ENCODE measurements at places on chromosomes 1 and 21.

DNA sequence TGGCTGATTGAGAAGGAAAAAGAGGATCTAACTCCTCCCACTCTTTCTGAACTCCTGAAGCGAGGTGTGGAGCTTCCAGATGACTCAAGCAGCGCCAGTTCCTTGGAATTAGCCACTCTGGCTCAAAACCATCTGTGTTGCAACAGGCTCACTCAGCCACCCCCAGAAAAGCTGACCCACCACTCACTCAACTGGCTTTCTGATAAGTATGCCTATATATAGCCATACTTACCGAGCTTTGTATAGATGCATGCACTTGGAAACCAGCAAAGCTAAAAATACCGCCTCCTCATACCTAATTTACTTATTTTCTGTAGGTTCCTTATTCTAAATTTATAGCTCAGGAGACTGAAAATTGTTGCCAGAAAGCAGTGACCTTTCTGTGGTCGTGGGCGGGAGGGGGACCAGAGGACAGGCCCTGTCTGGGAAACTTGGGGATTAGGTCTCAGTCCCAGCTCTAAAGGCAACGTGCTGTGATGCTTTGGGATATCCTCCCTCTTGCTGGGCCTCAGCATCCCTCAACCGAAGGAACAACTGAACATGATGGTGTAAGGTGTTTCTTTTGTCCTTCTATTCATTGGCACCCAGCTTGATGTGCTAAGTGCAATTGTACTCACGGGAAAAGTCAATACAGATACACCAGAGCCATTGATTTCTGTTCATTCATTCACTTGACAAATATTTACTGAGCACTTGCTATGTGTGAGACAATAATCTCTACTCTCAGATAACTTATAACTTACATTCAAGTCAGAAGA is 65.7 kb downstream of the NENF start:
- no peak for DNase-seq

GRCh38 chr1:100323419-100324106 is 28.7 kb upstream of the CDC14A start:
- DNase-seq: no peak

- no peak for DNase-seq
These were observed 56.9 kb upstream of the LRP8 start for GRCh38 chr1:53384796-53385195.

DNA sequence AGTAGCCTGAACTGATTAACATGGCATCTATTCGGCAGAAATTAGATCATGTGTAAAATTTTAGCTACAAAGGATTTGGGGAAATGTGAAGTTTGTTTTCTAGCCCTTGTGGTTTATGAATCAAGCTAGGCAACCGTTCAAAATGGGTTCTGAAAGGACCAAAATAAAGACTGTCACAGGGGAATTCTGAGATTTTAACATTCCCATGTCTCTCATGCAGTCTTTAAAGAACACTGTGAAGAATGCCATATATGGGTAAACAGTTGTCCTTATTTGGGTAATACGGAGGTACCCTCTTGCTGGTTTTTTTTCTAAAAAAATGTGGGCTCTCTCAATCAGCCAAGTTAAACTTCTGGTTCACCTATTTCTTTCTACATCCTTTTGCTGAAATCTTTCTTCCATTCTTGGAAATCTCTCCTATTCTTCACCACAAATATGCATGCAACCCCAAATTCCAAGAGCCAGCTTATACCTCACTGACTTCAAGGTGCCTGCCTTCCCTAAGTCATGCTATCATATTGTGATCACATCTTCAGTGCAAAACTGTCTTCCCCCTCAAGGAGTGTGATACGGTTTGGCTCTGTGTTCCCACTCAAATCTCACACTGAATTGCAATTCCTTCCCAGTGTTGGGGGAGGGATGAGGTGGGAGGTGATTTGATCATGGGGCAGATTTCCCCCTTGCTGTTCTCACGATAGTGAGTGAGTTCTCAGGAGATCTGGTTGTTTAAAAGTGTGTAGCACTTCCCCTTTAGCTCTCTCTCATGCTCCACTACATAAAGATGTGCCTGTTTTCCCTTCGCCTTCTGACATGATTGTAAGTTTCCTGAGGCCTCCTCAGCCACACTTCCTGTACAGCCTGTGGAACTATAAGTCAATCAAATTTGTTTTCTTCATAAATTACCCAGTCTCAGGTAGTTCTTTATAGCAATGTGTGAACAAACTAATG is 308.7 kb downstream of the TTLL7 start:
- DNase-seq: no peak

DNA sequence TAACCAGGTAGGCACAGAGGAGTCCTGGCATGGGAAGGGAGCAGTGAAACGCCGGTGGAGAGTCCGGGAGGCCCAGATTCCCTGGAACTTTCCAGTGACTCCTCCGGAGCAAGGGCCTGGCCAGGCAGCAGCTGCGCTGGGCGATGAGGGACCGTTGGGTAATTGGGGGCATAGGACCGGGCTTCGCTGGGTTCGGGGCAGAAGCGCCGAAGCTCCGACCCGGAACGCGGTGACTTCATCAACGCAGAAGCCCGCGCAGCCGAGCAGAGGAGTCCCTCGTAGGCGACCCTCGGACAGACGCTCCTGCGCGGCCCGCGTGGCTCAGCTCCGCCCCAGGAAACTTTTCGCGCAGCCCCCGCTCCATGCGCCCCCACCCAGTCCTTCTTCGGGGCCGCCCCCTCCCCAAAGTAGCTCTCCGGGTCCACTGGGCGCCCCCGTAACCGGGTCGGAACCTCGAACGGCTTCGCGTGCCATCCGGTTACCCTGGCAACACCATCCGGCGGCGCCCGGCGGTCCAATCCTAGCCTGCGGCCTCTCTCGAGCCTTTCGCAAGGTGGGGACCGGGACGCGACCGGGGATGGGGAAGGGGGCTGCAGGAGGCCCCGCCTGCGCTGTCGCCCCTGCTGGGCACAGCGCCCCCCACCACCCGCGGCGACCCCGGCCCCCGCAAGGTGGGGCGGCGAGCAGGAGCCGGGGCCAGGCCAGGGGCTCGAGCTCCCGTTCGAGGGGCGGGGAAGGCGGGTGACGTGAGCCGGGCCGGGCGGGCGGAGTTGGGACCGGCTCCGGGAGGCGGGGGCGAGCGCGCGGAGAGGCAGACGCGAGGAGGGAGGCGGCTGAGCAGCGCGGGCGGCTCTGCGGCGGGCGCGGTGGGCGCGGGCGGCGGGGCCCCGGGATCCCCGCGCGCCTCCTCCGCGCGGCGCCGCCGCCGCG is at the start of gene AJAP1:
AJAP1 (plus strand) TSS at position 814 of the 930 bp plus-strand sequence. CDS start 817 bp downstream, outside the sequence.
- no peak for DNase-seq

DNA sequence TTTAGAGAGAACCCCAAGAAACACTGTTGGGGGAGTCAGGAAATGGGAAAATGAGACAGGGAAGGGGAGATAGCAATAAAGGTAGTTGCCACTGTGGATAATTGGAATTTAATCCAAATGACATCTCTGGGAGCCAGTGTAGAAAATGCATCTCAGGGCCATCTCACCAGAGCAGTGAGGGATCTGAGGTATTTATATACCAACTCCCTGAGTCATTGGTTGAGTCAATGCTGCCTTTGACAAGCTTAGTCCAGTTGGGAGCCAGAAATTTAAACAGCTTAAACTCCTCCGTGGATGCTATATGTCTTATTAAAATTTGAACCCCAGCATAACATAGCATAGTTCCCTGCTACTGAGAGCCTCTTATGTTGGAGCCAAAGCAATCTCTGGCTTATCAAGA is 140.3 kb downstream of the SLC30A10 start:
- DNase-seq: no peak

DNA sequence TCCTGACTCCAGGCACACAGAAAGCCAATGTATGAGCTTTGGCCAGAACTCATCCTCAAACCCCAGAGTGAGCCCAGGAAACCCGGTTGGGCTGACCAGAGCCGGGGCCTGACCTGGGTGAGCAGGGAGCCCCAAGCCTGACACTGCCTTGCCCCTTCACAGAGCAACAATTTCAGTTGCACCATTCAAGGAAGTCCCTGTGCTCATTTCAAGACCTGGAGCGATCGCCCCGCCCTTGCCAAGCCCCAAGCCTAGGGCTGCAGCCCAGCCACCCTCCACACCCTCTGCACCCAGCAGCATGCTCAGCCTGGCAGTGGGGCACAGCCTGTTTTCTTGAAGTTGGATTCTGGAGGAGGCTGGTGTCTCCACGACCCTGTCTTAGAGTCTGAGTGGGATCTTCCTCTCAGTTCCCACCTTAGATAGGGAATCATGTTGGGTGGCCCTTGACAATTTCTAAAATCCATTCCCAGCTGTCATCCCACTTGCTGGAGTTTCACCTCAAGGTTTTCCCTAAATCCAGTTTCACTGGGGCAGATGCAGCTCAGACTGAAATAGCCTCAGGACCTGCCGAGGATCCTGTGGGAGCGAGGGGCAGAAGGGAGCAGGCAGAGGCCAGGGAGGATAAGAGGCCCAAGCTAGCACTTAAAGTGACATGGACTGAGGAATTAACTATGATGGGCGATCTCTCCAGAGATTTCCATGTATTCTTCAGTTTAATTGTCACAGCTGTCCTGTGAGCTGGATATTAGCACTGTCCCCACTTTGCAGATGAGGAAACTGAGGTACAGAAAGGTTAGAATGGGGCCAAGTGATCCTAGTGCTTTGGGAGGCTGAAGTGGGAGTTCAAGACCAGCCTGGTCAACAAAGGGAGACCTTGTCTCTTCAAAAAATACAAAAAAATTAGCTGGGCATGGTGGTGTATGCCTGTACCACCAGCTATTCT is 2.5 kb downstream of the NBL1 start:
- no peak for DNase-seq

DNA sequence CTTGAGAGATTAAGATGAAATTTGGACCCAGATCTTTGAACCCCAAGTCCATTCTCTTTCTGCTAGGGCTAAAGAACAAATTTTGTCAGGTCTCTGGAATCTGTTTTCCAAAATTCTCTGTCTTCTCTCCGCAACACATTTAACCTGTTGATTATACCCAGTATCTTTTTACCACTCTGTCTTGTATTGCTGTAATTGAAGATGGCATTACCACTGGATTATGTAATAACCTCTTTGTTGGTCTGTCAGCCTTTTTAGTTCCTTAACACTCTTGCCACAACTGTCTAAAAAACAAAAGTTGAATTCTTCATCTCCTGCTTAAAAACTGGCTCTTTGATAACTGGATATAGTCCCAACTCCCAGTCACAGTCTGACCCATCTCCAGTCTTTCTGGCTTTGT is 3.0 kb downstream of the SRP9 start:
- no peak for DNase-seq

GRCh38 chr21:38744861-38745260 is 60.9 kb upstream of the ETS2 start:
- DNase-seq: no peak

- DNase-seq: no peak
These were observed 24.4 kb downstream of the RRAGC start for GRCh38 chr1:38834937-38835827.

GRCh38 chr1:5670590-5671350 is 321.5 kb downstream of the NPHP4 start:
- no peak for DNase-seq

- no peak for DNase-seq
These were observed 132.0 kb downstream of the FOXD2 start for GRCh38 chr1:47569681-47570470.

- DNase-seq: no peak
These were observed 60.4 kb downstream of the CAPN2 start for GRCh38 chr1:223772771-223773160.

DNA sequence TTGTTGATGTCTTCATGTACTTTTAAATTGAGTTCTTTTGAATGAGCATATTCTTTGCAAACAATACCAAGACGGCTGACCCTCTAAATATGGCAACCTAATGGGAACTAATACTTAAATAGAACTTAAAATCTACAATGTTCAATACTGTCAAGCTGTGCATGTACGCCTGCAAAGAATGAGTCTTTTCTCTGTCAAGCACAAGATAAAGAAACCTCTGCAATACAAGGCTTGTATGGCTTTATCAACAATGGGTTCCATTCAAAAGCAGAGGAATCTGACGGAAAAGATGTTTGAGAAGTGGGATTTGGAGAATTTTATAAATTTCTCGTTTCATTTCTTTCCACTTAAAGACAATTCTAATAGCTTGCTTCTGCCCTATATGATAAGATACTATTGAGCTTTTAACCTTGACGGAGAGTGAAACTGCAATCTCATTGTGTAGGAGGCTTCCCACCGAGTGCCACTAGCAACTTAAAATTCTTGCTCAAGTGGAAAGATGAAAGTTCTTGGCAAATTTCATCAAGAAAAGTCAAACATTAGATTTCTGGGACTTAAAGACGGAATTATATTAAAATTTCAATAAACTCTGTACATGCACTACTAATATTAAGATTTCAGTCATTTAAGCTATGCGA is 119.8 kb downstream of the RGS21 start:
- DNase-seq: no peak
